ENCODE measurements at places on chromosomes 11 and 22.

DNA sequence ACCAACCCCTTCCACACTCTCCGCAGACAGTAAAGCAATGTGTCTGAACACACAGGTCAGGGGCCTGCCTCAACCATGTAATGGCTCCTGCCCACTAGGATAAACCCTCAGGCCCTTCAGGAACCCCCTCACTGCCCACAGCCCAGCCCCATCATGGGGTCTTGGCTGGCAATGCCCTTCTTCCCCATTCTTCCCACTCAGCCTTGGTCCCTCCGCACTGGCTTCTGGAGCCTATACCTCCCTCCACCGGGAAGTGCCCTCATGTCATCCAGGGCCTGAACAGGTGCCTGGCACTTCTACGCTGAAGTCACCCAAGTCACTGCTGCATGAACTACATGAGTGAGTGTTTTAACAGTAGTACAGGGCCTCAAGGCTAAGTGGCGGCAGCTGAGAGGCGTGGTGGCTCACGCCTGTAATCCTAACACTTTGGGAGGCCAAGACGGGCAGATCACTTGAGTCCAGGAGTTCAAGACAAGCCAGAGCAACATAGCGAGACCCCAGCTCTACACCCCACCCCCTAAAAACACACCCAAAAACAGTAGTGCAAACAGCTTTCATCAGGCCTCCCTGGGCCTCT, 74.8 kb upstream of the PITPNB start:
- no peak for DNase-seq

DNA sequence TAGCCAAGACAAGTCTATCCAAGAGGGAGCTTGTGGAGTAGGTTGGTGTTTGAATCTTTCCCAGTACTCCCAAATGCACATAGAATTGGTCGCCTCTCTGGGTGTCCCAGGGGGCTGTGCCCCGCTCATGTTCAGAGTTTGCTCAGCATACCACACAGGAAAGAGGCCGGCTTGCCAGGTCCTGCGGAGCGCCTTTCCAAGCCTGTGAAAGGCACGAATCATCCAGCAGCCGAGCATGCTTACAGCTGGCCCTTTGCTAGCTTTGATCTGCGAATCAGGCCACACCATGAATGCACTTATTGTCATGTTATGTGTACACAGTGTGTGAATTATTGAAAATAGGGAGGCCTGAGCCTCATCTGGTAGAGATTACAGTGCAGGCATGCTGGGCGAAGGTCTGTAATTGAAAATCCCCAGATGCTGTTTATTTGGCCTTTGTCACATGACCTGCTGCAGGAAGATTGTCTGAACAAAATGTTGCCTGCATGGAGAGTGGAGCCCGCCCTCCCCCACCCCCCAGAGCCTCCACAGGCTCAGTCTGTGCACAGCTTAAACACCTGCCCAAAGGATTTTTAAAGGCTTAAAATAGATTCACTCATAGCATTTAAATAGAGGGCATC, 163.3 kb upstream of the RASSF10 start:
- no peak for DNase-seq

- DNase-seq, result no peak
Measured at GRCh38 chr11:34476849-34477248, 36.7 kb downstream of the ELF5 start.

DNA sequence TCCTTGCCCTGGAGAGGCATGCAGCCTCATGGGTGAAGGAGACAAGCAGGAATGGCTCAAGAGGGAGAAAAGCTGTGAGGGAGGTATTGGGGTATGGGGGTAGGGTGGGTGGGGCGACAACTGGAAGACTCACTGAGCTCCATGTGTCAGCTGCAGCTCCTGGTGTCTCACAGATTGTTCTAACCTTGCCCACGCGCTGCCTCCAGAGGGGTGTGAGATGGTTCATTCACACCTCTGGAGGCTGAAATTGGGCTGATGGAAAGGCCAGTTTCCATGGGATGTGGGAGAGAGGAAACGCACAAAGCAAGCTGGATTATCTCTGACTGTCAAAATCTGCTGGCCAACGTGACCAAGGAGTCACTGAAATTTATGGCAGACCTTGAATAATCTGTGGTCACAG, 400.4 kb upstream of the NARS2 start:
- no peak for DNase-seq

DNA sequence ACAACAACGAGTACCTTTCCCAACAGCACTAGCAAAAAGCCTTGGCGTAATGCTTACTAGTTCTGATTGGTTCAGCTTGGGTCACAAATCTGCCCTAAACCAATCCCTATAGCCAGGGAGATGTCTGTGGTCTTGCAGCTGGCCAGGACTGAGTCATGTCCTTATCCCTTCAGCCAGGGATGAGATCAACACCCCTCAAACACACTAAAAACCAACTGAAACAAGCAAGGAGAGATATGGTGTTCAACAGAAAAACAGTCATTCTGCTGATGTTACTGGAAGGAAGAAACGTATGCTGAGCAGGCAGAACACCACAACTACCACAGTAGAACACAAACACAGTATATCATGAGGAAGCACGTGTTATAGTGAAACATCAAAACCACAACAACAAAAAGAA, 375.6 kb downstream of the LARGE1 start:
- DNase-seq, result no peak

GRCh38 chr11:44198146-44198724, 102.8 kb downstream of the EXT2 start:
- no peak for DNase-seq

- no peak for DNase-seq
Measured at GRCh38 chr22:49535126-49535525, 292.5 kb downstream of the BRD1 start.

GRCh38 chr22:22953791-22954190, 66.2 kb downstream of the IGLL5 start:
- DNase-seq, result no peak

DNA sequence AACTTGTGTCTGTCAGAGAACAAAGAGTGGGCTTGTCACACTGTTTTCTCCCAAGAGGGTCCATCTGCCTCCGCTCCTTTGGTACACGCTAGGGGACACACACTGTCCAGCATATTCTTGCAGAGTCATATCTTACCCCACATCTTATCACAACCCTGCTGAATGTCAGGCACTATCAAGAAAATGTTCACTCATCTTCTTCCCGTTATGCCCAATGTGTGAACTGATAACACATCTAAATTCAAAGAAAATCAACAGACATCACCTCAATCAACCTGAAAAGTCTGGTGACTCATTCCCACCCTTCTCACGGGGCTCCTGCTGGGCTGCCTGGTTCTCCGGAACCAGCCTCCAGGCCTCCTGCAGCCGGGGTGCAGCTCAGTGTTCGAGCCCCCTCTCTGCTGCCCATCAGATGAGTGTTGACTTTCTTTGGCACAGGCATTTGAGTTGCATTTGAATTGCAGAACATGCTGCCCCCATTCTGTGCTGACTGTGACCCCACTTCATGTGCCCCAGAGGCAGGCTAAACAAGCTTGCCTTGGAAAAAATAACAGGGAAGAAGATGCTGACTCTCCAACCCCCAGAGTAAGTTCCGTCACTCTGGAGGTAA, 19.4 kb downstream of the GRAP2 start:
- DNase-seq, result no peak

DNA sequence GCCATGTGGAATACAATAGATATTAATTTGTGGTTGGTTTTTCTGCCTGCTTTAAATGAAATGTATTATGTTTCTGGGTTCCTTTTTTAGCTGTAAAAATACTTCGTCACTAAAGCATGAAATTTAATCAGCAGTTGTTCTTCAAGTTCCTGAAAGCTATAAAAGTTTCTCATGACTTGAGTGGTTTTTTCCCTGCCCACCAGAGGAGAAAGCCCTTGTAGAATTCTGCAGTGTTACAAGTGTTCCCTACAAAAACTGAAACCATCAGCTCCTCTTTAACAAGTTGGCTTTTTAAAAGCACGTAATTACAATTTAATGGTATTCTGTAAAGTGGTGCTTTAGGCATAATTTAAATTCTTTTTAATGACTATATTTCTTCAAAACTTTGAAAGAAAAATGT, 56.2 kb downstream of the PANX1 start:
- DNase-seq, result no peak
